Mucosa of descending colon (tissue), 3 donors: ENCODE measurements at places on chromosomes 2 and 18.

GRCh38 chr2:76563730-76564129, 853.0 kb upstream of the GCFC2 start:
- DNase-seq: no peak

DNA sequence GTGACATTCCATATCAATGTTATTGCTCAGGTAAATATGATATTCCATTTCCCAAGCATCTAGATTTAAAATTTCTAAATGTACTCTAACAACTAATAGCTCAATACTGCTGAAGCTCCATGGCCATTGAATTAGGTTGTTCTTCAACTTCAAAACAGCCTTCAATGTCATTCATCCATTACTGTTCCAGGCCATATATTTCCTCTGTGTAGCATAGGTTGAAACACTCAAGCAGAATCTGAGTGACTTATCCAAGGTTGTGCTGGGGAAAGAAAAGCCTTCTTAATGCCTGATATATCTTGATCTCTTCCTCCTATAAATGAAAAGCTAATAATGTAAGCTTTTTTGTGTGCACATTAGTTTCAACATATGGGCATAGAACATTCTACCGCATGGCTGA, 142.1 kb upstream of the ARL4C start:
- DNase-seq: no peak

DNA sequence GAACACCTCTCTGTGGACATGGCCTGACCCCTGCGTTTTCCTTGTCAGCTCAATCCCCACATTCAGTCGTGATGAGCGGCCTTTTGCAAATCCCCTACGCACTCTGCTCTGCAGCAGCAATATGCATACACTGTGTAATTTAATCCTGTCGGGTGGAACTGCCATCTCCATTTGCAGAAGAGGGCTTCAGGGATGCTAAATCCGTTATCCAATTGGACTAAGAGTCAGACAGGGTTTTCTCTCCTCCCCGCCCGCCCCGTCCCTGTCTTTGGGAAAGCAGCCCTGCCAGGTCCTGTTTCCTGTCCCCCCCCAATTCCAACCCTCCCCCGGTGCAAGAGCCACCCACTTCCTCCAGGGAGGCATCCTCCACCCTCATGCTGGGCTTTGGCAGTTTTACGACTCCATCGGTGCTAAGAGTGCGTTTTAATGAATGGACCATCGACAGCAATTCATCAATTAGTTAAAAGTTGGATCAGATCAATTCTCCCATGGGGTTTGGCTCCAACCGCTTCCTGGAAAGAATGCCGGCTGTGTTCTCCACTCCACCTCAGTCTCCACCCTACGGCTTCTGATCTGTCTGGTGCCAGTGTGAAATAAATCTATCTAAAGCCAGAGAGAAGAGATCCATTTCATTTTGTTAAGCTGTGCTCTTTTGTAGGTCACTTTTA, 53.5 kb upstream of the ASAP2 start:
- no peak for DNase-seq

DNA sequence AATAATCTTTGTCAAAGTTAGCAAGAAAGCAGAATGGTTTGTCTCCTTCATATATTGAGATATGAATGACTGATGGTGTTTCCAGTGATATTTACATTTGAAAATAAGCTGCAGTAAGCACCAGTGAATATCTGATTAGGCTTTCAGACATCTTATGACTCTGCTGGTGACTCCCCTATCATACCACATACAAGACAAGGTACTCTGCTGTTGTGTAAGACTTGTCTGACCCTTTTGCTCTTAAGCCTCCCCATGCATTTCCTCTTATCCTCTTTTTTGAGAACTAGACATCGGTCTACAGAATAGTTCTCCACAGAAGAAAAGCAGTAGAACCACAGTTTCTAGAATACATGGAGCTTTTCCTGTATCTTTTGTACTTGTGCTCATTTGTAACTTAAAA, 9.3 kb downstream of the POLI start:
- no peak for DNase-seq

- no peak for DNase-seq
These were observed 508.9 kb downstream of the FBXO15 start for GRCh38 chr18:73638709-73639108.

GRCh38 chr2:200308546-200309295, 2.2 kb downstream of the SPATS2L start:
- DNase-seq: no peak
